BJ (cell line): ENCODE measurements at places on chromosomes 1 and 21. TPM values are rescaled to one million over a fixed set of nuclear protein-coding genes. Genes with fewer than 3 reads are reported as not detected.
A peak's percentile ranks its signal among the peaks of the same experiment; 100 is the strongest.

DNA sequence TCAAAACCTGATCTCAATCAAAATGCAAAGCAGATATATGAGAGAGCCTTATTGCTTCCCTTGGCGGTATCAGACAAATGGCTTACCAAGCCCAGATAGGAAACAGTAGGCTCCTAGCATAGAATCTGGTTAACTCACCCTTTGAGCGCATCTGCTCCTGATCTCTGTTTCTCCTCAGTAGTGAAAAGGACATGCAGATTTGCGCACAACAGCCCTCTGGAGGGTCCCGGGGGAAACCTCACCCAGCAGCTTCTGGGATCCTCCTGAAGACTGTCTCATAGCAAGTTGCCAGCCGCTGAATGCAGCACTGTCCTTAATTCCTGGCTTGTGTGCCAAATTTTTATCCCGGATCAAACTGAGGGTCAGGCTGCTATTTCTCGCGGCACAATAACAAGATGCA lies 192.2 kb downstream of the FASLG start:
- DNase-seq: no peak

DNA sequence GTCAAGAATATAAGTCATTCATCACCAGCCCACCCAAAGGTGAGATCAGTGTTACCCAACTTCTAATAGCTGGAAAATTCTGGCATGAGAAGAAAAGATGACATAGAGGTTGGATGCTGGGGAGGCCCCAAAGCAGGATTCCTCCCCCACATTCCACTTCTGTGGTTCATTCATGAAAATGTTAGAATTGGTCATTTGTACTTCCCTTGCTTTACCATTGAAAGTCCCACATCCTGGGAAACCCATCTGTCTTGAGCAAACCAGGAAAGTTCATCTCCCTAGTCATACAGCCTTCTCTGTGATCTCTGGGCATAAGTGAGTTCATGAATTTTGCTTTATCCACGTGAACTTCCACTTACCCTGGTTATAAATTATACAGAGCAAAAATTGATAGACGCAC lies 66.8 kb downstream of the SERINC2 start:
- no peak for DNase-seq

GRCh38 chr21:45373991-45374816 lies 30.8 kb upstream of the COL18A1 start:
- DNase-seq: no peak

GRCh38 chr1:189616893-189617292 lies 860.8 kb downstream of the BRINP3 start:
- no peak for DNase-seq

Gene RIMS3
- polyA plus RNA-seq: 0.43 and 0.59 TPM in 2 replicates

Gene FCRL4
- polyA plus RNA-seq: not detected in 2 replicates

DNA sequence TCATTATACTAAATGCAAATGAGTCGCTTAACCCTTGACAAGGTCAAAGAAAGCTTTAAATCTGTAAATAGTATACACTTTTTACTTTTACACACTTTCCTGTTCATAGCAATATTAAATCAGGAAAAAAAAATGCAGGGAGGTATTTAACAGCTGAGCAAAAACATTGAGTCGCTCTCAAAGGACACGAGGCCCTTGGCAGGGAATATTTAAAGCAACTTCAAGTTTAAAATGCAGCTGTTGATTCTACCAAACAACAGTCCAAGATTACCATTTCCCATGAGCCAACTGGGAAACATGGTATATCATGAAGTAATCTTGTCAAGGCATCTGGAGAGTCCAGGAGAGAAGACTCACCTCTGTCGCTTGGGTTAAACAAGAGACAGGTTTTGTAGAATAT lies 62.7 kb downstream of the CAPN2 start:
- DNase-seq: peak; percentile 26

DNA sequence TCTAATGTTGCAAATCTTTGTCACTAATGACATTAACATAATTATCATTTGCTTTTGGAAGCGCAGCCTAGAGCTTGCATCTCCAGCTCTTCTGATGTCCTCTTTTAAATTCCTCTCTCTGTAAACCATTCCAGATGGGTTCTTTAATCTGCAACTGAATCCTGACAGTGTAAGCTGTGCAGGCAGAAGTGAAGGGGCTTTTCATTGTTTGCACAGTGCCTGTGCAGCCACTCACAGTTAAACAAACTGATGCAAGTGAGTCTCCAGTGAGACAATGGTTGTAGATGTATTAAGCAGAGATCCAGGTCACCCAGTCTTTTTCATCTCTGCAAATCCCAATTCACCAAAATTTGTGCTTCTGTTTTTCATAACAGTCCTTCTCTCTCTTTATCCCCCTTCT lies 22.5 kb upstream of the FCRL5 start:
- no peak for DNase-seq

DNA sequence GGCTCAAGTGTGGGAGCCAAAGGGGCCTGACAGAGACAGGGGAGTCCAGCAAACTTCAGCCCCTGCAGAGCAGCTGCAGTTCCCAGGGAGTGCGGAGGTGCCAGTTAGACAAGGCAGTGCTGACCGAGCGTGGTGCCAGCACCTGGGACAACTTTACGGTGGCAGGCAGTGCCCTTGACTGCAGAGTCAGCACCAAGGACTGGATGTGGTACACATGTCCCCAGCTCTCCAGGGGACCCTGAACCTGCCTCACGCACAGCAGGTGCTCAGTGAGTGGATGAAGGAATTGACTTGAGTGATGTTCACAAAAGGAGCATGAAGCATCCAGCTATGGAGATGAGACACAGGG lies 296.5 kb downstream of the SIPA1L2 start:
- DNase-seq: no peak

Gene LRRC38
- polyA plus RNA-seq: not detected in 2 replicates

DNA sequence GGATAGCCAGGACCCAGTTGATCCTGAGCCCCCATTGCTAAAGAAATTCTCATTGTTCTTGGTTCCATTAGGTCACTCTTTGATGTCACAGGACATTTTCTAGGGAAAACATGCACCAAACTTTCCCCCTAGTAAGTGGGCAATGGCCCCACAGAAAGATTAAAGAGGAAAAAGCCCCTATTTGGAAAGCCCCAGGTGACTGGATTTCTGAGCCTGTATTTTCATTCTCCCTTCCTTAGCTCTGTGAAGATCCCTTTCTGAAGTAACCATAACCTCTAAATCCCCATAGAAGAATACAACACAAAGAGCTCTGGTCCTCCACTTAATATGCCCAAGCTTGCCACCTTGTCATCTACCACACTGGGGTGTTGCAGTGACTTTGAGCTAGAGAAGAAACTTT lies 232.3 kb upstream of the FGGY start:
- no peak for DNase-seq

DNA sequence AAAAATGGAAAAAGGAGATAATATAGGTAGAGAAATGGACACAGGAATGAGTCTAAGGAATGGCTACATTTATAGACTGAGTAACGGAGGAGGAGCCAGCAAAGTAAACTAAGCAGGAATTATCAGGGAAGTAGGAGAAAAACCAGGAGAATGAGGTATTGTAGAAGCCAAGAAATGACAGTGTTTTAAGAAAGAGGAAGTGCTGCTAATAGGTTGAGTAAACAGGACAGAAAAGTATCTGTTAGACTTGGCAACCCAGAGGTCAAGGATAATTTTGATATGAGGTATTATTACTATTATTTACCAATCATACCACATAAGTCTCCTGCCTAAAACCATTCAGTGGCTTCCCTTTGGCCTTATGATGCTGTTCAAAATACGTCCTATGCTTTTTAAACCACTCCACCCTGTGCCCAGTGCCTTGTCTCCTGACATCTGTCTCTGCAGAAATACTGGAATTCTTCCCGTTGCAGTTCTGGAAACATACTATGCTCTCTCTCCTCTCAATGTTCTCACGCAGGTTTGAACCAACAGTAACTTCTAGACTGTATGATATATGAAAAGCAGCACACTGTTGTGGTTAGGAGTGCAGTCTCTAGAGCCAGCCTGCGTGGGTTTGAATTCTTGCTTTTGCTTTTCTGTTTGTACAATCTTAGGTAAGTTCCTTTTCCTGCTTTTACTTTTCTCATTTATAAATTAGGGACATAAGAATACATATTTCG lies 24.6 kb upstream of the NEK7 start:
- DNase-seq: no peak

DNA sequence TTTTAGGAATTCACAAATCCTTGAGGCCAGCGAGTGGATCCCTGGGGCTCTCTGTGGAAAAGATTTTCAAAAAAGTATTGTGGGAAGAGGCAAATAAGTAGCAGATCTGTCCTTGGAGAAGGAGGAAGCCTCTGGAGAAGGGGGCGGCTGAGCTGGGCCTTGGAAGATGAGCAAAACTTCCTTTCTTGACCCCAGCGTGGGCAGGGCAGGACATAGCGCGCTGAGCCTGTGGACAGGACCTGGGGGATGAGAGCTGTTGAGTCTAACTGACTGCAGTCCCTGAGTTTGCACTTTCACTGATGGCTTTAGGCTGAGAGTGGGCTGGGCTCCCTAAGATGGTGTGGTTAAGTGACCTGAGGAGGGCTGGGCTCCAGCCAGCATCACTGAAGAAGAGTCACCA lies 170.2 kb upstream of the GALNT2 start:
- DNase-seq: no peak

DNA sequence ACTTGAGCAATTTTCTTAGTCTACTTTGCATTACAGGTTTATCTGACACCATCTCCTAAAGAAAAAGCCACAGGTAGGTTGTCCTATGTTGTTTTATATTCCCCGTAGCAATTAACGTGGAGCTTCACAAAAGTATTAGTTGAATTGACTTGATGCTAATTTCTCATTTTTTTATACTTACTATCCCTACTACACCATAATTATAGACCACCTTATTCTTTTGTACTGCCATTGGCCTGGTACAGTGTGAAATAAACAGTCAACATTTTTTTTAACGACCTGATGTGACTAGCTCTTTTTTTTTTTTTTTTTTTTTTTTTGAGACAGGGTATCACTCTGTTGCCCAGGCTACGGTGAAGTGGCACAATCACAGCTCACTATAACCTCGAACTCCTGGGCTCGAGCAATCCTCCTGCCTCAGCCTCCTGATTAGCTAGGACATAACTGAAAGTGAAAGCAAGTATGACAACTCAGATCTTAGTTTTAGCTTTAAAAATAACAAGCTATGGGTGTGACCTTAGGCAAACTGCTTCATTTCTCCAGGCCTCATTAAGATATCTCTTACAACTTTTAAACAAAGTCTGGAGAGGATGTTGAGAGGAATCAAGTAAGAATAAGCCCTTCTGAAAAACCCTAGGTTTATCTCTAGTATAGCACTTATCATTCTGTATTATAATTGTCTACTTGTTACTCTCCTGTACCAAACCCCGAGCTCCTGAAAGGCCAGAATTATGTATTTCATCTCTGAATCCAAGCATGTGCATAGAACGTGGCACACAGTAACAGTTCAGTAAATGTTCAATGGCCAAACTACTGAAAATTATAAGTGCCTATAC lies 49.5 kb downstream of the LUZP1 start:
- no peak for DNase-seq

- DNase-seq: no peak
Observed at GRCh38 chr21:39434950-39435349, 10.6 kb downstream of the LCA5L start.

Gene CYP4A11
- not detected in 2 replicates for polyA plus RNA-seq

GRCh38 chr1:216596281-216596862 lies 126.9 kb downstream of the ESRRG start:
- DNase-seq: no peak

Gene HSF2BP
- polyA plus RNA-seq: 1.2 TPM in 2 replicates

Gene CHIT1
- polyA plus RNA-seq: not detected in 2 replicates

- DNase-seq: no peak
Observed at GRCh38 chr1:117392771-117393170, 25.5 kb downstream of the MAN1A2 start.

Gene AVPR1B
- not detected in 2 replicates for polyA plus RNA-seq

Gene RHCE
- polyA plus RNA-seq: 0.49 and 0.59 TPM in 2 replicates

Gene OVAAL
- 0.05 TPM in 1 of 2 replicates, not detected in the other for polyA plus RNA-seq

GRCh38 chr1:236997361-236997760 lies 6.9 kb downstream of the MT1HL1 start:
- no peak for DNase-seq

- DNase-seq: no peak
Observed at GRCh38 chr1:200749090-200749489, 10.4 kb downstream of the CAMSAP2 start.

Gene PTPRU
- 12.8 and 19.8 TPM in 2 replicates for polyA plus RNA-seq

GRCh38 chr1:31234870-31235269 lies 4.8 kb downstream of the NKAIN1 start:
- DNase-seq: no peak

DNA sequence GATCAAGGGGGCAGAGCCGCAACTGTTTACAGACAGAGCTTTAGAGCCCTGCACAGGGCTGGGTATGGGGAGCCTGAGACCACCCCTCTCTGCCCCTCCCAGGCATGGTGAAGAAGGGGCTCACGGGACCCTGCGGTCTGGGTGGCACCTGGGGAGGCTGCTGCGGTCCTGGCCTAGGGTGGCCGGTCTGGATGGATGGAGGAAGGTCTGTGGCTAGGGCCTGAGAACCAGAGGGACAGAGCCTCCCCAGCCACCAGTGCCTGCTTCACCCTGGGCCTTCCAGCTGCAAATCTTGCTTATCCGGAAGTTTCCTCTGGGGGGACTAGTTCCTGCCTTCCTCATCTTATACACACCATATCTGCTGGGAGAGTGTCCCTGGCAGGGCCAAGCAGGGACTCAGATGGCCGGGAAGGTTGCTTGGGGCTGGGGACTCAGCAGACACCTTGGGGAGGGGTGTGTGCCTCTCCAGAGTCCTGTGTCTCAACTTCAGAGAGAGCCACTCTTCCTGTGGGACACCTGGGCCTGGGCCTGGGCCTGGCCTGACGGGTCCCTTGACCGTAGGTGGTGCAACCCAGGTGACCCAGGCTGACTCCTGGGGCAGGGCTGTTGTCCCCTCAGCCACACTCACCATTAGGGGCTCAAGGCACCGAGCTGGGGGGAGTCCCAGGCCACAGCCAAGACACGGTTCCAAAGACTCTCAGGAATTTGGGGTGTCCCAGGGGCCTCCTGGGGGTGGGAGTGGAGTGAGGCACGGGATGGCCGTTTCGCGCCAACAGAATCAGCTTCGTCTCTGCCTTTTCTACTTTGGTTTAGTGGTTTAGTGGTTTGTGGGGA lies 52.0 kb upstream of the ACTRT2 start:
- DNase-seq: no peak

- DNase-seq: no peak
Observed at GRCh38 chr21:42514883-42515228, 1.2 kb downstream of the SLC37A1 start.

DNA sequence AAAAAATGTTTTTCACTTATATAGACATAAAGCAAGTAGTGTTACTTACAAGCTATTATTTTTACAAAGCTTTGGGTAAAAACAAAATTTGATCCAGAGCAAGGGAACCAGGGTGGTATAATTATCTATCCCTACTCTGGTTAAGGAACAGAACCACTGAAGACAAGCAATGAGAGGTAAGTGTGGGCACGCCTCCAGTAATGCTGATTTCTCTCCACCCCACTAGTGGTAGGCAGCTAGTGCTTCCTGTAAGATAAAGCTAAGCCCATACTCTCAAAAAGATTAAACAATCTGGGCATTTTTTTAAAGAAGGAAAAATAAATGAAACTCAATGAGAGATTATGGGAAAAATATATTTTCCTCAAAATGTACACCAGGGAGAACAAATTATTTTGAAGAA lies 22.1 kb downstream of the TFB2M start:
- DNase-seq: no peak

Gene CD1D
- polyA plus RNA-seq: 0.06 and 0.12 TPM in 2 replicates

- DNase-seq: no peak
Observed at GRCh38 chr1:111596499-111596898, 23.1 kb upstream of the RAP1A start.
